ENCODE measurements at places on chromosomes 7 and 10. TPM values are rescaled to one million over a fixed set of nuclear protein-coding genes. Genes with fewer than 3 reads are reported as not detected.

DNA sequence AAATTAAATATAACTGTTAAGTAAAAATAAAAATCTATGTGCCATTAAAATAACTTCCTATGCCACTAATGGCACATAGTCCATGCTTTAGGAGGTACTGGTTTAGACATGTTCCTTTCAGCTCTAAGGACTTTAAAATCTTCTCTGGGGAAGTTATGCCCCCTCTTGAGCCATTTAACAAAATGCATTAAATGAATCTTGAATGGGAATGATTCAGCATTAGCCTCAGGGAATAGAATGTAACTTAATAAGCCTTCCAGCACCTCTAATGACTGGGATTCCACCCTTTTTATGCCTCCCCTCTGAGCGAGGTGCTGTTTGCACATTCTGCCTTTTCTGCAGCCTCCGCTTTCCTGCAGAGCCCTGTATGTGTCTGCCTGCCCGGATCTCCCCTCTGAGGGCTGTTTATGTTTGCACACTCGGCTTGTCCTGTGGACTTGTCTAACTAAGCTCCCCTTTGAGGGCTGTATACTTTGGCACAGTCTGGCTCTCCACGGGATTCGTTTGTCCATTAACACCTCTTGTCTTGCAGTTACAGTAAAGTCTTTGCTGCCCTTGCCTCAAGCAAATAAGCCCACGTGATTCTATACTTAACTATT lies 108.4 kb upstream of the HPS1 start:
- H3K36me3 ChIP-seq: no peaks in the 10 kb centered on the region
- H3K27me3 ChIP-seq: peaks cover 2% of the 10 kb centered on the region
- DNase-seq: no peak
- H3K4me3 ChIP-seq: no peak overlapping the region
- no peak overlapping the region for H3K27ac ChIP-seq
- H3K4me1 ChIP-seq: no peaks in the 10 kb centered on the region

- peaks cover 9% of the 10 kb centered on the region for H3K4me1 ChIP-seq
- no peak overlapping the region for H3K4me3 ChIP-seq
- H3K27me3 ChIP-seq: no peaks in the 10 kb centered on the region
- no peak overlapping the region for H3K27ac ChIP-seq
Measured at GRCh38 chr10:97509120-97509680, 10.5 kb downstream of the UBTD1 start.

DNA sequence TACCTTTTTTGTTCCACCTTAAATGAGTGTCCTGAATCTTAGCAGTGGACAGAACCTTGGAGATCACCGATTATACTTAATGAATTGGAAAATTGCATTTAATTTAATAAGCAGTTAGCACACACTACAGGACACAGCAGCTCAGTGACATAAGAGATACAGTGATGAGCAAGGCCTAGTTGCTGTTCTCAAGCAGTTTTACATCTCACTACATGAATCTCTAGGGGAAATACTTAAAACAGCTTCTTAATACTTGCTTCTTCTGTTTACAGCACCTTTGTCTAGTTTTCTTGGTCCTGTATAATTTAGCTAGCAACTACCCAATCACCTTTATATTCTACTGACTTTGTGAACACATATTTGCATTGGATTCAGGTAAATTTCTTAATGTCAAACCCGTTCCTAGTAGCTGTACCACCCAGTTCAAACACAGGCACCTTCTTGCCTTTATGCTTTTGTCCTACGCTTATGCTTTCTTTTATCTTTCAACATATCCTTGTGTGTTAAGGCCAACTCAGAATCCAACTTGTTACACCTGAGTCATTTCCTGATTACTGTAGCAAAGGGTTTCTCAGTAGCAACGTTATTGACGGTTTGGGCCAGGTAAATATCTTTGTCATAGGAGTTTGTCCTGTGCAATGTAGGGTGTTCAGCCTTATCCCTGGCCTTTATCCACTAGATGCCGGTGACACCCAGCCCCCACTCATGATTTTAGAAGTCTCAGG lies 1.8 kb downstream of the STAM start:
- H3K4me1 ChIP-seq: peaks cover 7% of the 10 kb centered on the region
- DNase-seq: peak; percentile 18
- peak overlapping the region; percentile 83 for H3K4me3 ChIP-seq

GRCh38 chr7:129188372-129188891 lies at the start of gene SMO:
Gene SMO (plus strand): TSS chr7:129188633. CDS start chr7:129189152, 519 bp downstream.
- DNase-seq: peak; percentile 39
- H3K4me1 ChIP-seq: peaks cover 6% of the 10 kb centered on the region
- peaks cover 11% of the 10 kb centered on the region for H3K27me3 ChIP-seq
- H3K4me3 ChIP-seq: peak within 1 kb of the TSS; percentile 93
- peak within 1 kb of the TSS; percentile 58 for H3K27ac ChIP-seq

- peaks cover 19% of the 10 kb centered on the region for H3K4me1 ChIP-seq
- no peak overlapping the region for H3K4me3 ChIP-seq
- no peak for DNase-seq
- no peak overlapping the region for H3K27ac ChIP-seq
- no peaks in the 10 kb centered on the region for H3K36me3 ChIP-seq
Measured at GRCh38 chr7:74473116-74473515, 19.4 kb downstream of the GTF2IRD1 start.

The CTAGE4 gene
- total RNA-seq: not detected

DNA sequence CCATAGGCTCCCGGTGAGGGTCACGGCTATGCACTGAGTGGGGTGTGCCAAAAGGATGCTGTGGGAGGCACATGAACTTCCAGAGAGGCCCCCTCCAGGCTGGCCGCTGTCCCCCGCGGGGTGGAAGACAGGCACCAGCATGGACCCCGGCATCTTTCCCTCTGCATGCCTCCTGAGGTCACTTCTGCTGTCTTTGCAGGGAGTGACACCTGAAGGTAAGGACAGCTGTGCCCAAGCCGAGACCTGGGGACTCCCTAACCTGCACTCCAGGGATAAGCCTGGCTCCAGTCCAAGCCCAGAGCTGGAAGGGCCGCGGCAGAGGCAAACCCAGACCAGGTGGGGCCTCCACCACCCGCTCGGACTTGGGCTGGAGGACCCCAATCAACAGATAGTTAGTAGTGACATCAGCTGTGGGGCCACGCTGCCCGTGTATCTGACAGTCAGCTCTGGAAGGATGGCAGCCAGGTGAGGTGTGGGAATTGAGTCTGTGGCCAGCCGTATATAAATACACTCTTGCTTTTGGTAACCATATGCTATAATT lies 340.7 kb upstream of the MKI67 start:
- no peak for DNase-seq
- H3K27me3 ChIP-seq: no peaks in the 10 kb centered on the region
- no peak overlapping the region for H3K4me3 ChIP-seq
- H3K4me1 ChIP-seq: no peaks in the 10 kb centered on the region
- no peaks in the 10 kb centered on the region for H3K36me3 ChIP-seq

- DNase-seq: no peak
- no peak overlapping the region for H3K27ac ChIP-seq
- H3K4me1 ChIP-seq: no peaks in the 10 kb centered on the region
- no peaks in the 10 kb centered on the region for H3K27me3 ChIP-seq
- H3K36me3 ChIP-seq: no peaks in the 10 kb centered on the region
- no peak overlapping the region for H3K4me3 ChIP-seq
Measured at GRCh38 chr7:36863901-36864701, 139.8 kb upstream of the AOAH start.

The CPN1 gene
- not detected for total RNA-seq

- DNase-seq: peak; percentile 37
- H3K4me1 ChIP-seq: no peaks in the 10 kb centered on the region
- no peaks in the 10 kb centered on the region for H3K27me3 ChIP-seq
- H3K36me3 ChIP-seq: no peaks in the 10 kb centered on the region
Measured at GRCh38 chr10:42960491-42960990, 116.3 kb upstream of the RET start.

- peaks cover 16% of the 10 kb centered on the region for H3K4me1 ChIP-seq
- H3K27ac ChIP-seq: no peak overlapping the region
- no peaks in the 10 kb centered on the region for H3K27me3 ChIP-seq
- DNase-seq: no peak
- no peak overlapping the region for H3K4me3 ChIP-seq
- no peaks in the 10 kb centered on the region for H3K36me3 ChIP-seq
Measured at GRCh38 chr10:63434866-63435854, 30.6 kb downstream of the JMJD1C start.

GRCh38 chr7:153640586-153640985 lies 411.6 kb upstream of the DPP6 start:
- DNase-seq: no peak
- H3K36me3 ChIP-seq: no peaks in the 10 kb centered on the region
- no peaks in the 10 kb centered on the region for H3K27me3 ChIP-seq
- no peaks in the 10 kb centered on the region for H3K4me1 ChIP-seq
- H3K27ac ChIP-seq: no peak overlapping the region

DNA sequence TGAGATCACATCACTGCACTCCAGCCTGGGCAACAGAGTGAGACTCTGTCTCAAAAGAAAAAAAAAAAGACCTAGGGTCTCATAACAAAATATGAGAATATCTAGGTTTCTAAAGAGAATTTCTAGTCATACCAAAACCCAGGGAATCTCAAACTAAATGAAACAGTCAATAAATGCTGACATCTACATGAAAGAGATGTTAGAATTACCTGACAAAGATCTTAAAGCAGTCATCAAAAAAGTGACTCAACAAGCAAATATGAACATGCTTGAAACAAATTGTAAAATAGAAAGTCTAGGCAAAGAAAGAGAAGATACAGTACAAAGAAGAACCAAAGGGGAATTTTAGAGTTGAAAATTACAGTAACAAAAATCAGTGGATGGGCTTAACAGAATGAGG lies 26.9 kb upstream of the RET start:
- DNase-seq: no peak
- H3K27ac ChIP-seq: no peak overlapping the region
- peaks cover 2% of the 10 kb centered on the region for H3K27me3 ChIP-seq
- H3K36me3 ChIP-seq: no peaks in the 10 kb centered on the region
- no peak overlapping the region for H3K4me3 ChIP-seq

DNA sequence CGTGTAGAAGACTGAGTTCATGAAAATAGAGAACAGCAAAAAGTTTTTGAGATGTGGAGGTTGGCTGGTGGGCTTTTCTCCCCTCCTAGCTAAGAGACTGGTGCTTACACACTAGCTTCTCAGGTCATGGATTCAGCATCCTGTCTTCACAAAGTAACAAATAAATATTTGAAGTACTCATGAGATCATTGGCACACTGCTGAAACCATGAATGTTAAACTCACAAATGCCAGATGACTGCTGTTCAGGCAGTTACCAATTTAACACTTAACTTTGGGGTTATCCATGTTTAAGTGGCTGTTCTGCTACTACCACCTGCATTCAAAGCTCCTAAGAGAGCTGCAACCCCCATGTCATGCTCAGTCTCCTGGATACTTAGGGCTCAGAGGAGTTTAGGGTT lies 119.0 kb upstream of the BET1 start:
- peaks cover 9% of the 10 kb centered on the region for H3K4me1 ChIP-seq
- H3K27me3 ChIP-seq: no peaks in the 10 kb centered on the region
- no peak overlapping the region for H3K4me3 ChIP-seq
- H3K27ac ChIP-seq: no peak overlapping the region
- peak; percentile 54 for DNase-seq

DNA sequence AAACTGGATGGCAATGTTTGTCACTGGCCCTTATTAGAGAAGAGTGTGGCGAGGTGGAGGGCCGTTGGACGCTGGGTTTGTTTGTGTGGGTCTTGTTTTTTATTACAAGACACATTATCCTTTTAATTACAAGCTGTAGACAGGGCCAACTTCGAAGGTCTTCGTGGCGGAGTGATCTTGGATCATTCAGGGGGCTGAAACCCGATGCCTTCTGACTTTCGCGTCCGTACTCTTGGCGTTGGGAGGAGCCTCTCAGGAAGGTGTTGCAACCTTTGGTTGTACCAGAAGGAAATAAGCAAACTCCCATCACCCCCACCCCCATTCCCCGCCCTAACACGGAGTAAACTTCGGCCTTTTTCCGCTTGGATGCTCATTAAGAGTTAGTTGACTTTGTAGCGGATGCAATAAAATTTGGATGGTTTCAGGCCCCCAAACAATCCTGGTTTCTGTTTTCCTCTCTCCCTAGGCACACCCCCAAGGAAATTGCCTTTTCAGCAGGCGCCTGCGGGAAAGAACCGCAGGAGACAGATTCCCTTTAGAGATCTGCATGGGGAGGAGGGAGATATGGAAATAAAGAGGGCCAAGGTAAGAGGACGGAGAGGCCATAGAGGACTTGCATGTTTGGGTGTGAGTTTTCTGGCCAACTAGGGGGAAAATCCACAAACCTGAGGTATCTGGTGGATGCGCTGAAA lies 294.5 kb upstream of the NFE2L3 start:
- DNase-seq: peak; percentile 55
- no peaks in the 10 kb centered on the region for H3K4me1 ChIP-seq
- H3K27me3 ChIP-seq: peaks cover 3% of the 10 kb centered on the region
- H3K27ac ChIP-seq: peak overlapping the region; percentile 82
- peak overlapping the region; percentile 57 for H3K4me3 ChIP-seq
- H3K36me3 ChIP-seq: no peaks in the 10 kb centered on the region
